NT2/D1 (cell line): ENCODE measurements at places on chromosomes 6 and 20.

GRCh38 chr20:51456511-51457509 lies 85.7 kb downstream of the NFATC2 start:
- peak; percentile 33 for DNase-seq

DNA sequence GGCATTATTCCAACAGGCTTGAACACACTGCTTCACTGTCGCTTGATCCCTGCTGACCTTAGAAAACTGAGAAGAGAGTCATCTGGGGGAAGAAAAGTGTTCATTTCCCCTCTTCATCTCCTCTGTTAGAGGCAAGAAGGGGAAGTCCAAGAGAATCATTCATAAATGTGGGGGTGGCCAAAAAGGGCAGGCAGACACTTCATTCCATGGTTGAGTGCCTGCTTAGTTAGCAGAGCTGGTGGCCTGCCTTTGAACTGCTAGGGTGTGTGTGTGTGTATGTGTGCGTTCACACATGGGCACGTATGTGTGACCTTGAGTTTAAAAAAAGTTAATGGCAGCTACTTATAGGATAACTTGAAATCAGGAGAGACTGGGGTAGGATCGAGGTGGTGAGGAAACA lies 39.4 kb upstream of the RFPL4B start:
- DNase-seq, result no peak

- DNase-seq, result peak; percentile 22
These were observed 216.1 kb upstream of the MYLIP start for GRCh38 chr6:15912505-15913400.

DNA sequence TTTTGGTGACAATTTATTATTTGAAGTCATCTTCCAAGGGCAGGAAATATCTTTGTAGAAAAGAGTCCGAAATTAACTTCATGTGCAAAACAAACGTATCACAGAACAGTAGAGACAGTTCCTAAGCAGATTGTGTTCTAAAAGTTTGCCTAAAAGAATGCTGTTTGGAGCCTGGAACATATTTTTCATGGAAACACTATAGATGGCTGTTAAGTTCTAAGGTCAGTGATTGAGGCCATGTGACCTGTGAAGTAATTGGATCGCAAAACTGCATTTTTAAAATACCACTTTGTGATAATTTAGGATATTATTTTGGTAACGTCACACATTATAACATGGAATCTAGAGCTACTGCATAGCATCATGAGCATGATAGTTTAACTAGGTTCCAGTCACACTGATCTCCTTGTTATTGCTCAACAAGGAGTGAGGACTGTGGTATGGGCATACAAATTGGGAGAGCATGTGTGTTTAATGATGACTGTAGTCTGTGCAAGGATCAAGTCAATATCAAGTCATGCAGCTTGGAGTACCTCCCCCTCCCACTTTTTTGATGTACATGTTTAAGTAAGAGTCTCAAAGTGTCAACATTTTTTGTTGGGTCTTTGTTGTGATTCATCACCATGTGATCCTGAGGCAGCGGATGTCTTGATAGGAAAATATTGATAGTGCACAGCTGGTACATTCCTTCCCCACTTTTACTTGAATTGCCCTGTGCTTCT lies 609.3 kb upstream of the CITED2 start:
- no peak for DNase-seq

DNA sequence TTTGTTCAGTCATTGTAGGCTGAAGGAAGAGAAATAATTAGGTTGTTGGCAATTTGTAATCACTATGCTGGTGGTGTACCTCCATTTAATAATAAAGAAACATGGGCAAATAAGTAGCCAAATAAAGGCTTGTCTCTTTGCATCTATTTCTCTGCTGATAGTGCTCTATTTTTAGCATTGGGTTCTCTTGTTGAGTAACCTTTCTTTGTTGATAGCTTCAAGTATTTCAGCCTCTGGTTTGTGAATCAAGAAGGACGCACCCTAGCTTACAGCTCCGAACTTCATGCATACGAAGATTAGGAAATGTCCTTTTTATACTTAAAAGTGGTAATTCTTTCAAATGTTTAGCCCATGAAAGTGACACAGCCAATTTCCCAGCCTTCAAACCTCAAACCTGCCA lies 2.6 kb downstream of the PPP1R14C start:
- DNase-seq, result no peak

- no peak for DNase-seq
These were observed 78.4 kb upstream of the IYD start for GRCh38 chr6:150290429-150290828.

- DNase-seq, result no peak
These were observed 185.6 kb downstream of the ATXN1 start for GRCh38 chr6:16575655-16576054.

- no peak for DNase-seq
These were observed 12.0 kb downstream of the STMN3 start for GRCh38 chr20:63641146-63641791.

DNA sequence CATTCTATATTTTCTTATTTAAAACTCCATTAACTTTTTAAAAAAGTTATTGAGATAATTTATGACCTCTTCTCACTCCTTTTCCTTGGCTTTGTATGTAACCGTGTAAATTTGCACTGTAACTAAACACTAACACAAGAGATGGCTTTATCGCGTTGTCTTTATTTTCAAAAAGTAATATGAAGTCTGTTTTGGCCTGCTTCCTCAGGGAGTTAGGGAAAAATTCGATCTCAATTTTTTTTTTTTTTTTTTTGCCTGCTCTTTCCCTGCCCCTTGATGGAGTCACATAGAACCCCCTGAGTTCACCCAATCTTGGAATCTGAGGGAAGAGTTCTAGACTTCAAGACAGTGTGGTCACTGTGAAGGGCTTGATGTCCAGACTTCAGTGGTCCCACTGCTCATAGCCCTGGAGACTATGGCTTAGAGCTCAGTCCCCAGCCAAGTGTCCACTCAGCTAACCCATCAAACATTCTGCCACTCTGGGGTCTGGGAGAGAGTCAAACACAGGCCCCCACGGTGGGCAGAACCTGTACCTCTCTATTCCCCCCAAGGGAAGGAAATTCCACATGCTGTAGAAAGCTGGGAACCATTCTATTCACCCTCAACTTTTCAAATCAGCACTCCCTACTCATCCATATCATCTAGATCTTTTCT lies 15.7 kb upstream of the TBC1D22B start:
- no peak for DNase-seq

DNA sequence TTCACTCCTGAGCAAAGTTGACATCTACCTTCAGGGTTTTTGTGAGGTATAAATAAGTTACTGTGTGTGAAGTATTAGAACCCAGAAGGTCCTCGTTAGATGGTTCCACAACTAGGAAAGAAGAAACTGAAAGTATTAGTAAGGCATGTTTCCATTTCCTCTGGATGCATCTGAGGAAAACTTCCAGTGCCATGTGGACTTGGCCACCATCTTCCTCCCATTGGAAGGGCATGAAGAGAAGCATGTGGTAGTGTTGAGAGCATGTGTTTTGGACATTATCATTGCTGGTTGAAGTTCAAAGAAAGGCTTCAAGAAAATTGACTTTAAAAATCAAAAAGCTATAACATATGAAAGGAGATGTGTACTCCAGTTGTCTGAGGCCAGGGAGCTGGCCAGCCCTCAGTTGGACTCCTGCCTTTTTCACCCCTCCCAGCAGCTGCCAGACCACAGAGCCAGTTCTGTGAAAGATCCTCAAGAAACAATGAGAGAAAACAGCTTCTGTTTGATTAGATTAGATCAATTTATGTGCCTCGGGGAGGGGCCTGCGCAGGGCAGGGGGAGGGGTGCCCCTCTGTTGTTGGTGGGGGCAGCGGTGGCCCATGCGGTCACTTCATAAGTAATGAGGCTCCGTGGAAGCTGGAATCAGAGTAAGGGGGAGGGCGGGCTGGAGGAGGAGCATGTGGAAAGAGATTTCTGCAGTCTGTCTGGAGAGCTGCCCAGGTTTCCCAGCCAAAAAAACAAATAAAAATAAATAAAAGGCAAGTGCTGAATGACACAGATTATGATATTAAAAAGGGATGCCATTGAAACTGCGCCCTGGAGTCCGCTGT lies 154.0 kb downstream of the JARID2 start:
- no peak for DNase-seq

- no peak for DNase-seq
These were observed 586 bp downstream of the ZNF512B start for GRCh38 chr20:63968928-63969760.

DNA sequence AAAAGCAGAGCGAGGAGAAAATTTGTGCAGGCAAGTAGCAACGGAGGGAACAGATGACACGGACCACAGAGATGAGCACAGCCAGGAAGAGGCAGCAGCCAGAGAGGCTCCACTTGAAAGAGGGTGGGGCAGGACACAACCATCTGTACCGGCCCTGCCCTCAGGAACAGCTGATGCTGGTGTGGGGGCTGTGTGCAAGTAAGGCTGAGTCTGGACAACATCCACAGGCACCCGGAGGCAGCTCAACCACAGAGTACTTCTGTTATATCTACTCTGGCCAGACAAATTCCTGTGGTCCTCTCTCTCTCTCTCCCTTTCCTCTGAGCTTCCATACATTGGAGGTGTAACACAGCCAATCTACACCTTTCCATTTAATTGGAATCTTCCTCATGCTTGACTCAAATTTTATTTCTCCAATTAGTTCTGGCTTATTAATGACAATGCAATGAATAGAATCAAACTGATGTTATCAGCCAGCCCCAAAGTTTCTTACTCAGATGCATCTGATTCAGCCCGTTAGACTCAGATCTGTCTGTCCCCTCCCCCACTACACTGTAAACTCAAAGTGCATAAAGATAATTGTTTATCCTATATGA lies 24.9 kb downstream of the KIF13A start:
- DNase-seq, result no peak

DNA sequence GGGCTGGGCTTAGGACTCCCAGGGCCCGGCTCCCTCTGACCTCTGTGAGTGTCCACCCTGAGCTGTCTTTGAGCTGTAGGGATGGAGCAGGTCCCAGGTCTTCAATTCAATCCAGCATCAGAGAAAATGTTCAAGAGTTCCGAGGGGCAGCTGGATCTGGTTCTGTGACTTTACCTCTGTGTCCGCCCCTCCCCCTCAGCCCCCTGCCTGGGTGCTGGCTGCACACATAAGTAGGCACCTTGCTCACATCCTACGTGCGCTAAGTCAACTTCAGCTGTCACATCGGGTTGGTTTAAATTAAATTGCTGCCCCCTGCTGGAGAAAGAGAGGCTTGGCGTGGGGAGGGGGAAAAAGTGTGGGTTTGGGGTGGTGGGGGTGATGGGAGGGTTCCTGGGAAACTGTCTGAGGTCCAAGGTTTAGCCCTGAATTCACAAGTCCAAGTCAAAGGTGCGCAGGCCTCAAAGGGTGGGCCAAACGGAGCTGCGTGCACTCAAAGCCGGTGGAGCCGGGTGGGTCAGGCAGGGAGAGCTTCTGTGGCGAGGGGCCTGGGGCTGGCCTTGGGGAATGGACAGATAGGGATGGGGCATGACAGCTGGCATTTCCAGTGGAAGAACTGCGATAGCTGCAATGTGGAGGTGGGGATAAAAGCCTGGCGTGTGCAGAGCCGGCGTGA lies 3.0 kb downstream of the WFDC5 start:
- no peak for DNase-seq
